ENCODE measurements at places on chromosomes 4 and X.

DNA sequence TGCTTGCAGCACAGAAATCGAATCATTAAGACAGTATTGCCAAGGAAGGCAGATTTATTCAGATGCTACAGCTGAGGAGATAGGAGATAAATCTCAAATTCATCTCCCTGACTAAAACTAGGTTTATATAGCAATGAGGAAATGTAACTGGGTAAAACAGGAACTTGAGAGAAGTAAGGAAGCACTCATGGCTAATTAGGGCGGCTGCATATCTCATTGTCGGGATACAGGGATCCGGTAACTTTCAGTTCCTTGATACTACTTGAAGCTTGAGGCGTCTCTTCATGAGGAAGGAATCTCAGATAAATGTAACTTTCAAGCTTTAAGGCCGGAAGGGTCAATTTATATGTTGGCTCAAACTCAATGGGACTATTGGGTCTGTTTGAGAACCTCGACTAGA, 129.2 kb upstream of the WDR1 start:
- no peak for DNase-seq

- no peak for DNase-seq
These were observed 109.3 kb upstream of the DGKK start for GRCh38 chrX:50579955-50580354.

DNA sequence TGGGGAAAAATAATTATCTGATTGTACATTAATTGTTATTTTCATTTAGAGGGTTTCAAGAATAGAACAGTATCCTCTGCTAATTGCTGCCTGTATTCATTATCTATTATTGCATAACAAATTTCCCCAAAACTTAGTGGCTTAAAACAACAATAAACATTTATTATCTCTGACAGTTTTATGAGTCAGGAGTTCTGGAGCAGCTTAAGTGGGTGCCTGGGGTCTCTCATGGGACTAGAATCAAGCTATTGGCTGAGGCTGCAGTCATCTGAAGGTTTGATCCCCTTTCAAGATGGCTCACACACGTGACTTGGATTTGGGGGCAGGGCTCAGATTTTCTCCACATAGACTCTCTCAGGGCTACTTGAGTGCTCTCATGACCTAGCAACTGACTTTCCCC, 98.1 kb upstream of the JADE1 start:
- DNase-seq = no peak

DNA sequence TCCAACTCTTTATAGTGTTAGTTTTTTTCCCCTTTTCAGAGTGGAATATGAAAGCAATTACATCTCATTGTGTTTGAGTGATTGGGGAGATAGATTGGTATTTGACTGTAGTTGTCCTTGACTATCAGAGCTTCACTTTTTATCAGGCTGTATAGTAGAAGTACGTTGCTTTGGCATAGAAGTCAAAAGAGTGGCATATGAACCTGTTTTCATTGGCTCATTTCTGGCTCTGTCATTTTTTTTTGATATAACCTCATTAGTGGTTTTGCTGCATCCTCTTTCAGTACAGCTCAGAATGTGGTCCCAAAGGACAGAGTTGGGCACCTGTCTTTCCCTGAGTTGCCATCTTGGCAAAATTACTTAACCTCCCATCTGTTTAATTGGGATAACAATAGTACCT, 1.4 kb downstream of the TMA16 start:
- DNase-seq = no peak

DNA sequence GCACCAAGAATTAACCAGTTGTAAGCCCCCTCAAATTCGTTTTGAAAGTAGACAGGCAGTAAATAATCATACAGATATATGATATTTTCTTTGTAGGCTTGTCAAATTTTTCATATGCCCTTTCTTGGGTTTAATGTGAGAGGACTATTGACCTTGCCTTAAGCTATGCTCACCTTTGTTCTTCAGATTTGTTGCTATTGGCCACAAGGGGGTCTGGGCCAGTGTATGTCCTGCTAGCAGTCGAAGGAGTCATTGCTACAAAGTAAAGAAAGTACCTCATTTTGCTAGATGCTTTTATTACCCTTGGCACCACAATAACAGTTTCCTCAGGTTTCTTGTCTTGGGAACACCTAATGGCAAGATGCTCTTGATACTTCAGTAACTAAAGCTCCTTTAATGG, 51.7 kb downstream of the IGSF1 start:
- DNase-seq = no peak

DNA sequence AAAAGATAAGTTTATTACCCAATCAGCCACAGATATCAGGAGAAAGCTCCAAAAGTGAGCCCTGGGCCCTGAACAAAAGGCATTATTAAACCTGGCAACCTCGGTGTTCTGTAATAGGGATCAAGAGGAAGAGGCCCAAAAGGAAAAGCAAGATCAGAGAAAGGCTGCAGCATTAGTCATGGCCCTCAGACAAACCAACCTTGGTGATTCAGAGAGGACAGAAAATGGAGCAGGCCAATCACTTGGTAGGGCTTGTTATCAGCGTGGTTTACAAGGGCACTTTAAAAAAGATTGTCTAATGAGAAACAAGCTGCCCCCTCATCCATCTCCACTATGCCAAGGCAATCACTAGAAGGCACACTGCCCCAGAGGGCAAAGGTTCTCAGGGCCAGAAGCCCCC, 75.7 kb downstream of the AGTR2 start:
- DNase-seq = no peak

DNA sequence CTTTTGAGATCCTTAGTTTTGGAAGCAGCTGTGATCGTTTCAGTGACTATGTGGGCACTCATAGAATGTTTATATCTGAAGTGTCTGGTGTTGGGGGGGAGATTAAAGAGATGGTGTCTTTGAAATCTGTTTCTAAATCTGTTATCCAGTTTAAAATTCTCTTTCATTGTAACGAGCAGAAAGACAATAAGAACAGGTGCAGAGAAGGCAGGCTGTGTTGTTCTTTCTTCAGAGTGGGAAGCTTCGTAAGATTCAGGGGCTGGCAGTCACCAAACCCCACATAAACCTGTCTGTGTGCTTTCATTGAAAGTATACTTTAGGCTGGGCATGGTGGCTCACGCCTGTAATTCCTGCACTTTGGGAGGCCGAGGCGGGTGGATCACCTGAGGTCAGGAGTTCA, 16.3 kb upstream of the DHRSX start:
- DNase-seq = no peak

DNA sequence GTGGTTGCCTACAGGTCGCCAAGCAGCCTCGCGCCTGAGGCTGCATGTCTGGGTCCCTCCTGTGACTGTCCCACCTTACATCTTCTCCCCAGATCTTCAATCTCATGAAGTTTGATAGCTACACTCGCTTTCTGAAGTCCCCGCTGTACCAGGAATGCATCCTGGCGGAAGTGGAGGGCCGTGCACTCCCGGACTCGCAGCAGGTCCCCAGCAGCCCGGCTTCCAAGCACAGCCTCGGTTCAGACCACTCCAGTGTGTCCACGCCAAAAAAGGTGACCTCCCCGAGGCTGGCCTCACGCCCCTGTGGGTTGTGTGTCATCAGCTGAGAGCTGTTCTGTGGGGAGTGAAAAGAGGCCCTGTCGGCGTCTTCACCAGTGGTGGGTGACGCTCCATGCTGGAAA, 24.9 kb upstream of the HGFAC start:
- no peak for DNase-seq

- no peak for DNase-seq
These were observed 13.8 kb downstream of the AP1AR start for GRCh38 chr4:112245383-112245782.

- no peak for DNase-seq
These were observed 22.2 kb downstream of the GPAT3 start for GRCh38 chr4:83558059-83558653.

DNA sequence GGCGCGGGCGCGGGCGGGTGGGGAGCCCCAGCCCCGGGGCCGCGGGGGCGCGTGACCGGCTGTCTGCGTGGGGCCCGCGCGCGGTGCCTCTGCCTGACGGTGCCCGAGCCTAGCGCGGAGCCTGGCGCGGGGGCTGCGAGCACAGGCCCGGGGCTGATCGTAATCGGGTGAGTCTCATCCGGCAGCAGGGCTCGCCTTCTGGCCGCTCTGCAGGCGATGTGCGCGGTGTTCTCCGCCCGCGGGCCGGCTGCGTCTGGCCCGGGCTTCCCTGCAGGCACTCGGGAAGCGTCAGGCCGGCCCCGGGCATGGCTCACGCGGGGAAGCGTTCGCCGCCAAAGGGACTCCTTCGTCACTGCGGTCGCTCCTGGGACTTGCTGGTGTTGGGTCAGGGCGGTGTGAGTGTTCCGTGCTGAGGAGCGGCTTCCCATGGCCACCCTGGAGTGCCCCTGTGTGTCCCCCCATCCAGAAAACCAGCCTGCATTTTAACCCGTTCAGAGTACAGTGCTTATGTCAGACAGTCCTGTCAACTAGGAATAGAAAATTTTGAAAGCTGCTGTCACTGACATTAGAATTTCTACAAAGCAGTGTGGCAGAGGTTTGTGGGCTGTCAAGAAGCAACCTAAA, 40.6 kb downstream of the FAM149A start:
- DNase-seq = no peak

DNA sequence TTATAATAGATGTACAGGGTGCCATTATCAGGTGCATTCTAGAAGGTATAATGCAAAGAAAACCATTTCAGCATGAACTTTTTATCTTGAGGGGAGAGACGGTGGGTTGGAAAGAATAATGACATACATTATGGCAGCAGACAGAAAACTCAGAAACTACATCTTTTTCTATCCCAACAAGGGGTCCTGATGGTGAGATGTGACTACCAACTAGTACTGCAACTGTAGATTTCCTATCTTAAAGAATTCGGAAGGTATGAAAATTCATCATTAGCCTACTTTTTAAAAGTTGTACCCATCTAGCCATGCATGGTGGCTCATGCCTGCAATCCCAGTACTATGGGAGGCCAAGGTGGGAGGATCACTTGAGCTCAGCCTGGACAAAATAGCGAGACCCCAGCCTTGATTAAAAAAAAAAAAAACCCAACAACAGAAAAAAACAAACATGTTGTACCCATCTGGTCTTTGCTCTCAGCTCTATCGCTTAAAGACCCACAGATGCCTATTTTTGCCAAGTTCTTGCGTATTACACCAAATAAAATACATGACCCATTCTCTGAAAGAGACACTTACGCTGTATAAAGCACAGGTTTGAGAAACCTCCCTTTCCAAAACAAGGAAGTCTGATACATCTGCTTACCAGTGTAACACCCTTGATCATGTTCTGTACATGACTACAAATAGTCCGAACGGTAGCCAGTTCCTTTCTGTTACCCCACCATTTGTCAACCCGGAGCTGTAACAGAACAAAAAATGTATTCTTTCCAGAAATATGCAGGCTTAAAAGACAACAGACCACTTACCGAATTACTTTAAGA, 1.6 kb downstream of the RPL9 start:
- no peak for DNase-seq

GRCh38 chr4:123535037-123535748, 138.6 kb downstream of the SPRY1 start:
- no peak for DNase-seq

DNA sequence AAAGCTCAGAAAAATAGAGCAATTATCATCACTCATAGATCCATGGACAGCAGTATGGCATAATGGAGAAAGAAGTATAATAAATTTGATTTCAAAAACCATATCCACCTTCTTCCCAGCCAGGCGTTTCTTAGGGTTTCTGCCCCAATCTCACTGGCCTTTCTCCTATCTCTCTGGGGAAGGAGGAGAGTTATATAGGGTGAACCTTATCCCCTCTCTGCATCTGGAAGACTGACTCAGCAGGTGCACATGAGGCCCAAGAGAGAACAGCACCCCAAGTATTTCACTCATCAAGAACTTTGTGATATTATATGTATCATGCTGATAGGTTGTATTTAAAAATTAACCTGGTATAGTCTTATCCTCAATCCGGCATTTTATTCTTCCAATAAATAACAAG, 318.8 kb upstream of the RASGEF1B start:
- DNase-seq = no peak

GRCh38 chrX:46278572-46278971, 266.6 kb downstream of the ZNF674 start:
- no peak for DNase-seq

DNA sequence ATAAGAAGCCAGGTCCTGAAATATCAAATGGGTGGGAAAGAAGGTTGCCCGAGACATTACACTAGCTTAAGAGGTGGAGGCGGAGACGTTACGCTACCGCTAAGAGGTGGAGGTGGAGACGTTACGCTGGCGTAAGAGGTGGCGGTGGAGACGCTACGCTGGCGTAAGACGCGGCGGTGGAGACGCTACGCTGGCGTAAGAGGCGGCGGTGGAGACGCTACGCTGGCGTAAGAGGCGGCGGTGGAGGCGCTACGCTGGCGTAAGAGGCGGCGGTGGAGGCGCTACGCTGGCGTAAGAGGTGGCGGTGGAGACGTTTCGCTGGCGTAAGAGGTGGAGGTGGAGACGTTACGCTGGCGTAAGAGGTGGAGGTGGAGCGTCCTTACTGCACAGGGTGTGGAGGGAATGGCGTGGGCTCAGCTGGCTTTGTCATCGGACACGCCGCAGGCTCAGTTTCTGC, 12.8 kb downstream of the CYP4V2 start:
- no peak for DNase-seq

DNA sequence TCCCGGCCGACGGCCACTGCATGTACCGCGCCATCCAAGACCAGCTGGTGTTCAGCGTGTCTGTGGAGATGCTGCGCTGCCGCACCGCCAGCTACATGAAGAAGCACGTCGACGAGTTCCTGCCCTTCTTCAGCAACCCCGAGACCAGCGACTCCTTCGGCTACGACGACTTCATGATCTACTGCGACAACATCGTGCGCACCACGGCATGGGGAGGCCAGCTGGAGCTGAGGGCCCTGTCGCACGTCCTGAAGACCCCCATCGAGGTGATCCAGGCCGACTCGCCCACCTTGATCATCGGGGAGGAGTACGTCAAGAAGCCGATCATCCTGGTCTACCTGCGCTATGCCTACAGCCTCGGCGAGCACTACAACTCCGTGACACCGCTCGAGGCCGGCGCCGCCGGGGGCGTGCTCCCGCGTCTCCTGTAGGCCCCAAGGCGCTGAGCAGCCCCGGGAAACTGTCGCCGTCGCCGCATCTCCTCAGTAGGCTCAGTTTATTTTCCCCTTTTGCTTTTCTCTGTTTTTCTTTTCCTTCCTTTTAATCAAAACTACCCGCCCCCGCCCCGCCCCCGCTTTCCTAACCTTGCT, 799 bp downstream of the OTUD6A start:
- DNase-seq = no peak

- no peak for DNase-seq
These were observed 220.7 kb downstream of the TACR3 start for GRCh38 chr4:103499094-103499493.

DNA sequence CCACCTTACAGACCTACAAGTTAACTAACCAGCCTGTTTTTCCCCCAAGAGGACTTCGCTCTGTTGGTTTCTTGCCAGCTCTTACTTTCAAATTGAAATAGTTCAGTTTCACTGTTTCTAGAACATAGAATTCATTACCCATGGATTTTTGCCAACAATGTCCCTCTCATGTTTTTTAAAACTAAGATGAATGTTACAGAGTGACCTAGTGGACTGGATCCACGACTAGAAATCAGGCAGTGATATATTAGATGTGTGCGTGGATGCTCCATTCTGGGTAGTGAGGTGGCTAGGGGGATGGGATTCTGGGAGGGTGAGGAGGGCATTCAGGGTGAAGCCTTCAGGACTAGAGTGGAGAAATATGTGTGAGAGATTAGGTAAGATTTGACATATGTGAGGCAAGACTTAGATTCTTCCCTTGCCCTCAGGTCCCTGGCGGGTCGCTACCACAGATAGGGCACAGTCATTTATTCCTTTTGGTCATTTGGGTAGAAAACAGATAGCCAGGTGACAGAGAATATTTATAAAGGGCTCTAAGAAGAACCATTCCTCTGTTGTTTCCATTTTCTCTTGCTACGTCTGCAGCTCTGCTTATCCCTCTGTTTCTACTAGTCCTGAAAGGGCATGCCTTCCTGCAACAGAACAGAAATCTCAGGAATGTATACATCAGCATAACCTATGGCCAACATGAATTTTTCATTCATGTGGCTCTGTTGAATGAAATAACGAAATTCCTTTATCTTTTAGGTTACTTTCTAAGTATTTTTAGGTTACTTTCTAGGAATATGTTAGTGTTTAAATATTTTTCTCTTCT, 15.4 kb upstream of the JADE1 start:
- no peak for DNase-seq
